CD4-positive, alpha-beta memory T cell (primary cell): ENCODE measurements at places on chromosomes 2 and 18.

- no peak for DNase-seq
Observed at GRCh38 chr2:1455466-1455865, 42.2 kb downstream of the TPO start.

DNA sequence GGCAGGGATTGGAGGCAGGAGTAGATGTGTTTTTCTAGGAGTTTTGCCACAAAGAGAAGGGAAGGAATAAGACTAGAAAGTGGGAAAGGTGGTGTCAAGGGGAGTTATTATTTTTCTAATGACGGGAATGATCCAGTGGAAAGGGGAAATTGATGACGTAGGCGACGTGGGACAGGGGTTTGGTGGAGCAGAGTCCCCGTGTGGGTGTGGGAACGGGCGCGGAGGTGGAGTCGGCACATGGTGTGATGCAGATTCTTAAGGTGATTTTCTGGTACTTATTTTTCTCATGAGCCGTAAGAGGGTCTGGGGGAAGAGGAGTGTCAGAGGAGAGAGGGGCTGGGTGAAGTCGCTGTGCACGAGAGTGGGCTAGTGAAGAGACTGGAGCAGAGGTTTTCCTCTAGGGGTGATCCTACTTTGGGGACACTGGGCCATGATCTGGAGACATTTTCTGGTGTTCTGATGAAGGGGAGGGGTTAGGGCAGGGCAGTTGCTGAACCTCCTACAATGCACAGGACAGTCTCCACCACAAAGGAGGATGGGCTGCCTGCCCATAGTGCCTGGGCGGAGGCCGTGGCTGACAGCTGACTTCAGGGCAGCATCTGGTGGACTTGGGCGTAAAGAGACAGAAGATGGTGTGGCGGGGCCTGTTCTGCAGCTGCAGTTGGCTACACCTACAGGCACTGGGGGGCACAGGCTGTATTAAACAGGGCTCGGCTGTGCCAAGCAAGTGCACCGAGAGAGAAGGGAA is 30.0 kb downstream of the TRAF3IP1 start:
- DNase-seq, result no peak

- no peak for DNase-seq
Observed at GRCh38 chr2:215262741-215263362, 49.0 kb upstream of the ATIC start.

GRCh38 chr2:121185111-121185510 is 99.9 kb downstream of the TFCP2L1 start:
- DNase-seq, result no peak

GRCh38 chr2:237149425-237149824 is 63.7 kb downstream of the COPS8 start:
- DNase-seq, result no peak

DNA sequence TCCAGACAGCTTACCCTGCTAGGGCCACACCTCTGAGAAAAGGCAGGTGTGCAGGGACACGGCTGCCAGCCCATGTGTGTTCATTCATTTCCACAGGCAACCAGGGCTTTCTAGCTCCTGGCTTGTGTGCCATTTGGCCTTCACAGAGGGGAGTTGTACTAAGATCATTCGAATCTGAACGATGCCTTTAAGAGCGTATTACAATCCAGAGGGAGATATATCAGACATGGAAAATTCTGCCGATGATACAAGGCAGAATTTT is 64.2 kb upstream of the OTOF start:
- no peak for DNase-seq

DNA sequence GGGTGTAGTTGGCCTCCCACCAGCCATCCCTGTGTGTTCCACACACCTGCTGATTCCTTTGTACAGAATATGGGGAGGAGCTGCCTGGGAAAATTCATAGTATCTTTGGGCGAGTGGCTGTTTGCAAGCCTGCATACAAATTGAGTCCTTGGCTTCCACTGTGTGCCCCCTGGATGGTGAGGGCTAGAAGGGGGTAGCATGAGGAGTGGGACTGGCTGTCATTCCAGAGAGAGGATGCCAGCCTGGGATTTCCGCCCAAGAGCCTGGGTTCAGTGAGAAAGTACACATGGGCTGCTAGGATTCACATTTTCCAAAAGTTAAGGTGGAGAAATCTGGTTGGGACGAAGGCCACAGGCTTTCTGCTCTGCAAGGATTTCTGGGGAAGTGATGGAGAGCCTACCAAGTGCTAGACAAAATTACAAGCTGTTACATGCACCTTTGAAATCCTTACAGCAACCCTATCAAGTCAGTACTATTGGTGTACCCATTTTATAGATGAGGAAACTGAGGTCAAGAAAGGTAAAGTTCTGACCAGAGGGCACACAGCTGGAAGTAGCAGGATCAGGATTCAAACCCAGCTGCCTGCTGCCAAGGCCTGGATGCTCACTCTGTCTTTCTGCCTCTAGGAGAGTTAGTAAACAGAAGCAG is 606 bp upstream of the TOGARAM2 start:
- no peak for DNase-seq

DNA sequence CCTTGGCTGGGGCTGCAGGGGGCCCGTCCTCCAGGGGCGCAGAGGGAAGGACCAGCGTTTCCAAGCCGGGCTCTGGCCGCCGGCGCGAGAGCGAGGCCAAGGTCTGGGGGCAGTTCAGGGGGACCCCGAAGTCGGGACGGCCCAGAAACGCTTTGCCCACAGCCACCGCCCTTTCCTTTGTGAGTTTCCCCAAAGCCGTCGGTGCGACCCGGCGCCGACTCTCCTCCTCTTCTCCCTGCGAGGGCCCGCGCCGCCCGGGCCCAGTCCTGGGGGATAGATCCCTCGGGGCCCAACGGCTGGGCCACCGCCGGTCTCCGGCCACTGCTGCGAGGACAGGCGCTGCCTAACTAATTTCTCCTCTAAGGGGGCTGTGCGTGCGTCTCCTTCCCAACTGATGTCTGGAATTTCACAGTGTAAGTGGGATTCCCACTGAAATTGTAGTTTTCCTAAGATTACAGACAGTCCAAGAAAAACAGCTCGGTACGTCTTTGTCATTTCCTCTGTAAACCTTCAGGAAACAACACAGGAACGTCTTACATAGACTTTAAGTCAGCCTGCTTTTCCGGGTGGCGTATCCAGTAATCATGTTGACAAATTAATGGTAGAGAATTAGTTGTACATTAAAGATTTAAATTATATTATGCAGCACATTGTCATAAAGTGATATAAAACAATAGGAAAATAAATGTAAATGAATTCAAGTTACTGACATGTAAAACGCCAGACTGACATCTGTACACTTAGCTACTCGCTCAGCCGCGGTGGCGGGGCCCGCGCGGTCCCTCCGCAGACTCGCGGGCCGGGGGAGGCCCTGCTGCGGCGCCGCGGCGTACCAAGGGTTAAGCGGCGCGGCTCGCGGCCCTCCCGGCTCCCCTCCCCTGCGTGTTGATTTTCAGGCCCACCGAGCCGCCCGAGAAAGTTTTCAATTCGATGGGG is 139.4 kb upstream of the SIX3 start:
- DNase-seq, result no peak

DNA sequence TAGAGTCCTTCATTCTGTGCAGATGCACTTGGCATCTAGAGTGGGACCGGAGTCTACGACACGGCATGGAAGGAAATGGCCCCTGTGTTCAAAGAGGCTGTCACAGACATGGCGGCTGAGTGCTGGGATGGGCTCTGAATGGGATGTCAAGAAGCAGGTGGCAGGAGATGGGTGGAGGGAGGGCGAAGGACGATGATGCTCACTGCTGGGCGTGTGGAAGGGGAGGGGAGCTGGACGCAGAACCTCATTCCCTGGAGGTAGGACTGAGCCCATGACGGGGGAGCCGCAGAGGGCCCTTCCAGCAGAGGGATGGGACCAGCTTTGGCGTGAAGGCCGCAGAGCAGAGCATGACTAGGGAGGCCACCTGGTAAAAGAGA is 18.8 kb upstream of the ALPI start:
- DNase-seq, result no peak

DNA sequence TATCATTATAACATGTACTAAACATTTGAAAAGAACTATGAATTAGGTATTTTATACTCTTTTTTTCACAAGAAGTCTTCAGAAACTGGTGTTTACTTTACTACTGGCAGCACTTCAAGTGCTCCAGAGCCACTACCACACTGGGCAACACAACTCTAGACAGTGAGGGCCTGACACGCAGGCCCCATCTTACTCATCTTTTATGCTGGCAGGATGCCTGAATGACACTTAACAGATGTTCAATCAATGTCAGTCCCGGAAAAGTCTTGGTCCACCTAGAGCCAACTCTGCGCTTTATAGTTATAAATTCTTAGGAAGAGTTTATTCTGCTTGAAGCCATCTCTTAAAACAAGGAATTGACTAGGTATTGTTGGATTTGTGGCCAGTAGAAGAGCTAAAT is 8.7 kb upstream of the WIPF1 start:
- DNase-seq, result no peak

- no peak for DNase-seq
Observed at GRCh38 chr2:210954386-210954907, 398.0 kb downstream of the CPS1 start.

GRCh38 chr2:71800106-71800809 is 346.9 kb downstream of the DYSF start:
- DNase-seq, result no peak

DNA sequence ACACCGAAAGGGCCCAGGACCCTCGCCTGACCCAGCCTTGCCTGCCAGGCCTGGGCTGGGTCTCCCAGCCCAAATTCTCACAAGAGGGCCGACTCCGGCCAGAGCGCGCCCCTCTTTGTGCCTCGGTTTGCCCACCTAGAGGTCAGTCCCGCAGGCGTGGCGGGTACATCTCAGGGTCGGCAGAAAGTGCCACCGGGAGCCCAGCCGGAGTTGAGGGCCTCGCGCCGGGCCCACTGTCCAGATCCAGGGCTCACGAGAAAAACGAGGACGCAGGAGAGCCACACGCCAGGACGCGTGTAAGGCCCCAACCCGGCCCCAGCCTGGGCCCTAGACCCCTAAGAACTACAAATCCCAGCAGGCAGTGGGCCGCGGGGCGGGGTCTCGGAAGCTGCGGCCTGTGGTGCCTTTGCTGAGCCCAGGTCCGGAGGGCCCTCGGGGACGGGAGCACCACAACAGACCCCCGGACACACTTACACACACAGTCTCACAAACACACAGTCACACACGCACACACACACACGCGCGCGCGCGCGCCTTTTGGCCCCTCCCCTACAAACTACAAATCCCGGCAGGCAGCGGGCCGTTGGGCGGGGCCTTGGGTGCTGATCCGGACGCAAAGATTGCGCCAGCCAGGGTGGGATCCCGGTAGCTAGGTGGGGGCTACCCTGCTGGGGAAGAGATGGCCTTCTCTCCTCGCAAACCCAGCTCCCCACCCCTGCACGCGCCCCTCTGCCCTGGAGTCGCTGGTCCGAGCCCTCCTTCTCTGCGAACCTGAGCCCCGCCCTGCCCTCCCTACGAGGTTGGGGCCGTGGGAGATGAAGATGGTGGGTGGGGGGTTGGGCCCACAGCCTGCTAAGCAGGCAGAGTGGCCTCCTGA is at the start of gene SH2D6:
Gene SH2D6 (plus strand): TSS at position 583 of the 877 bp plus-strand sequence. CDS start 10,752 bp downstream, outside the sequence.
- DNase-seq, result peak; percentile 83

GRCh38 chr18:24817587-24818371 is 357.3 kb downstream of the HRH4 start:
- no peak for DNase-seq

DNA sequence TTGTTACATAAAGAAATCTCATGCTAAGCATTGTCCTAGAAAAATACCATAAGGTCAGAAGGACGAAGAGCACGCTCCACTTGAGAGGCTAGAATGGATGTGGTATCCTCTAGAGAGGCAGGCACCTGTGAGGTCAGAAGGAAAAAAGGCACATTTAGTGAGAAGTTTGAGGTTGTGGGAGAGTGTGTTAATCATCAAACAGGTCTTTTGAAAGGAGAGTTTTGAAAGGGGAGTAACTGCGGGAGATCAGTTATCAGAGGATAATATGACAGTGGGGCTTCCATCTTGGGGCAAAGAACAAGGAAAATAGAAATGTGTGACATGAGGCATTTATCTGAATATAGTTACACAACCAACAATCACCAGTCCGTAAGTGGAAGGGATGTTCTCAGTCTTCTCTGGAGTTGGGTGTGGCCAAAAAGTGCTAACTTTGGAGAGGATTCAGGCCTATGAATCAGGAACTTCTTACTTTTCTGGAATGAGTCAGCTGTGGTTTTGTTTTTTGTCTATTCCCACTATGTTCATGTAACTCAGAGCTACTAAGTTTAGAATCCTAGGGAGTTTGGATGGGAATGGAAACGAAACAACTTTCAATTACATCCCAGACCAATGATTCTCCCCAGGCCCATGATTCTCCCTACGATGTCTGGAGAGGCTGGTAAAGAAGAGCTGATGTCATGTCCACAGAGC is 451.4 kb upstream of the ST6GAL2 start:
- DNase-seq, result no peak

DNA sequence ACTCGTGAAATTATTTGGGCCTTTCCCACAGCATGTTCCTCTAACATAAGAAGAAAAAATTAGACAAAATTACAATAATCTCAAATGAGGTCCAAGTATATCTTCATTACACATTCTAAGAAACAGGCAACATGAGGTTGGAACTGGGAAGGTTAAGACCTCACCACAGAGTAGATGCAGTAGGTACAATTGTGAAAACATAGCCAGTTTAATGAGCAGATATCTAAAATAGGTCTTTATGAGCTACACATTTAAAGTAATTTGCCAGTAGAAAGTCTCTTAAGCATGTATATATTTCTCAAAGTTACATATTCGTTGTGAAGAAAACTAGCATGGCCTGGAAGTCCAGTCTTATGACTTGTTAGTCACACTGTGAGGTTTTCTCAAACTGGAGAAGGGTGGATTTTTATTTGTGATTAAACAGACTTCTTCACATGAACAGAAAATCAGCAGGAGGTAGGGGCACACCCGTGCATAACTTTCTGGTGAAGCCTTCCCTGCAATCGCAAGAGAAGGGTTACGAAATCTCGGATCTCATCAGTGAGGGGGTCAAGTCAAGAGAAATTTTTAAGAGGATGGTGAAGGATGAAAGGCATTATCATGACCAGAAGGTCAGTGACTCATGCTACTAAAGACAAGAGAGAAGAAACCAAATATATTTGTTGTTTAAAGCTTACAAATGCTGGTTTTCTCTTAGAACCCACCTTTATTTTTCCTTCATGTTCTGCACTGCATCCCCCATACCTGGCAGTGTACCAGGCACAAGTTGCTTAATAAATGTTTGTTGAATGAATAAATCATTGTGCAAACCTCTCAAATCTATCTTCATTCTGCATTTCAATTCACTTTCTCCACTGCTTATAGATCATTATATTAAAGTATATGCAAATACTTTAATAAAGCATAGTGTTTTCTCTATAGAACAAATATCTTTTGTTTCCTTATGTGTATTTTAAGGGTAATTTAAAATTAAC is 5.1 kb upstream of the RAB27B start:
- DNase-seq, result no peak

GRCh38 chr2:70888923-70889715 is 46.6 kb upstream of the ATP6V1B1 start:
- no peak for DNase-seq

DNA sequence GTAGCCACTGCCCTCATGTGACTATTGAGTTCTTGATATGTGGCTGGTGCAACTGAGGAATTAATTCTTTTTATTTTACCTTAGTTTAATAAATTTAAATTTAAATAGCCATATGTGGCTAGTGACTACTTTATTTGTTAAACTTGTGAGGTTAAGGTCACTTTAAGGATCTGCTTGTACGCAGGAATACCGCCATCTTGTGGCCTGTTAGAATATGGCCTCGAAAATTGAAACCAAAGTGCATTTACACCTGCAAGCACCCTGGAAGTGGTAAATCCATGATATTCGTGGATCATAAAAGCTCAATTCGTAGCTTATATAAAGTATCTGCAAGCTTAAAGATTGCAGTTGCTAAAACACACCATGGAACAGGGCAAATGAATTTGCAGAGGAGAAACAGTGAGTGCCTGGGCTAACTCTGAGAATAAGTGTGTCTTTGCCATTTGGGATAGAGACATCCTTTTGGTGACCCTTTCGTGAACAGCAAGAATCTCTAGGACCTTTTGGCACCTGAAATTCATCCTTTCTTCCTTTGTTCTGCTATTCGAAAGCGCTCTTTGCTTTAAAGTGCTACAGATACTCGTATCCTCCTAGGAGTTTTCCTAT is 59.9 kb upstream of the REG3A start:
- DNase-seq, result no peak
